ENCODE measurements at places on chromosomes 3 and 15.

- no peak for DNase-seq
These were observed 93.0 kb upstream of the HES1 start for GRCh38 chr3:194042927-194043326.

GRCh38 chr15:57867970-57868798 lies 161.7 kb downstream of the POLR2M start:
- DNase-seq: no peak

GRCh38 chr15:40128766-40129660 lies 20.3 kb upstream of the BMF start:
- DNase-seq: peak; percentile 52

DNA sequence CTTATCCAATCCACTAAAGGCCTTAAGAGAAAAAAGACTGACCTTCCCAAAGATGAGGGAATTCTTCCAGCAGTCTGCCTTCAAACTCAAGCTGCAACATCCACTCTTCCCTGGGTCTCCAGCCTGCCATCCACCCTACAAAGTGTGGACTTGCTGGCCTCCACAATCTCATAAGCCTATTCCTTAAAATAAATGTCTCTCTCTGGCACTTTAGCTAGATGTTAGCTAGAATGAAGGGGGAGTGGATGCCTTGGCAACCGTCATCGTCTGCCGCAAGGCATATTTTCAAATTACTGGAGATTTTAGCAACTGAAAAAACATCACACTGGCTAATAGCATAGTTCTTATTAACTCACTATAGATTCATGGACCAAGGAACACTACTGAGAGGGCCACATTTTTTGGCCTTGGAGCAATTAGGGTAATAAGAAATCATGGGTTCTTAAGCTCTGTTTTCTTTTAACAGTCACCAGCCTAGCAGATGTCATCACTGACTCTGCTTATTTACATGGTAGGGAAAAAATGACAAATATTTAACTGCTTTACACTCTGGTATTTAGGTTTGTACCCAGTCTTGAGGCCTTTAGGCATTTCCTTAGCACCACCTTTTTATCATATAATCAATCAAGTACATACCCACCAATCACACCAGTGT lies 245.3 kb downstream of the MYRIP start:
- DNase-seq: no peak

DNA sequence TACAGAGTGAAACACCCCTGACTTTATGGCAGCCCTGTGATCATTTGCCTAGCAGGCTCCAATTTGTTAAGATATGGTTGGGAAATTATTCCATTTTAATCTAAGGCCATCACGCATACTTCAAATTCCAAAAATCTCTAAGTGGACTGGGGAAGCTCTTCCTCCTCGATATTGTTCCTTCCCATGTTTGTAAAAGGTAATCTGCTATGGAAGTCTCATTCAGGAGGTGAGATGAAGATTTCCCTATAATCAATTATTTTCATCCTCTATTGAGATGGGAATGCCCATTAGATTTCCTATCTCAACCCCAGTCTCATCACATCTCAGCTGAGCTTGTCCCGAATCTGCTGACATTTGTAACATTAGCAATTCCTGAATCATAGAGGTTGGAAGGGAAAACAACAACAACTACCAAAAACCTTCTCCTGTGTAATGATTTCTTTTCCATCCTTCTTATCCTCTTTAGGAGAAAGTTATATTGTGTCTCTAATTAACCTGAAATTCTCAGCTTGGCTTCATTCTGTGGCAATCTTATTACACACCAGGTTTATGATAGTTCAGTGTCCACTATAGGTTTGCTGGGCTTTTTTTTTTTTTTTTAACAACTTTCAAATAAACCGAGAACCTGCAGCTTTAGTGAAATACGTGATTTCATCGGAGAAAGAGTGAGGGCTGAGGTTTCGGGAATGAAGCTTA lies 2.2 kb upstream of the NR2F2 start:
- no peak for DNase-seq

DNA sequence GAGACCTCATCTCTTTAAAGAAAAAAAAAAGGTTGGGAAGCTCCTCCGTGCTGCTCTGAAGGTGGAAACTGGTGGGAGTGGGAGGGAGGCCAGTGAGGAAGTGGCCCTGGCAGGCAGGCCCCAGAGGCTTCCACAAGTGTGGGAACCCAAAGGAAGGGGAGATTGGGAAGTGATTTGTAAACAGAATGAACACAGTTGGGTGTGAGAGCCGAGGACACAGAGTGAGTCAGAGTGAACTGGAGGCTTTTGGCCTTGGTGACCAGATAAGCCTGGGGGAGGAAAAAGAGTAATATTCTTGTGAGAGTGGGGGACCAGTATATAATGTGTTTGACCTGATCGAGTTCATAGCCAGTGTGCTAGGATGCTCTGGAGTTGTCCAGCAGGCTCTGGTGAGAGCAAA lies 23.0 kb downstream of the MKRN2 start:
- DNase-seq: no peak

DNA sequence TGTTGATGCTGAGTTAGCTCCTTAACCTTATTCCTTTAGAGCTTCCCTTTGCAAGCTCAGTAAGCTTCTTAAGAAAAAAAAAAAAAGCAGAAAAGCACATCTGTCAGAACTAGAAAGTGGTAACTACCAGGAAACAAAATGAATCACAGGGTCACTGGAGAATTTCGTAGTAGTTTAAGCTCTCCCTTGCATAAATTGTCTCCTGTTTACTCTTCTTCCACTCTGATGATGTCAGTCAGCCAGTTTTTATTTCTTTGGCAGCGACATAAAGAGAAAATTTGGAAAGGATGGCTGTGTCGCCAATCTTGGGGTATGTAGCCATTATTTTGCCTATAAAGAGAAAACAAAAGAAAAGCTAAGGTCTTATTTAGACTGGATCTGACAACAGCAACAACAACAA lies 3.2 kb upstream of the GABRR3 start:
- no peak for DNase-seq

GRCh38 chr15:101505610-101506337 lies 16.3 kb upstream of the PCSK6 start:
- no peak for DNase-seq

- no peak for DNase-seq
These were observed 29.4 kb upstream of the LDHAL6B start for GRCh38 chr15:59177317-59177660.

DNA sequence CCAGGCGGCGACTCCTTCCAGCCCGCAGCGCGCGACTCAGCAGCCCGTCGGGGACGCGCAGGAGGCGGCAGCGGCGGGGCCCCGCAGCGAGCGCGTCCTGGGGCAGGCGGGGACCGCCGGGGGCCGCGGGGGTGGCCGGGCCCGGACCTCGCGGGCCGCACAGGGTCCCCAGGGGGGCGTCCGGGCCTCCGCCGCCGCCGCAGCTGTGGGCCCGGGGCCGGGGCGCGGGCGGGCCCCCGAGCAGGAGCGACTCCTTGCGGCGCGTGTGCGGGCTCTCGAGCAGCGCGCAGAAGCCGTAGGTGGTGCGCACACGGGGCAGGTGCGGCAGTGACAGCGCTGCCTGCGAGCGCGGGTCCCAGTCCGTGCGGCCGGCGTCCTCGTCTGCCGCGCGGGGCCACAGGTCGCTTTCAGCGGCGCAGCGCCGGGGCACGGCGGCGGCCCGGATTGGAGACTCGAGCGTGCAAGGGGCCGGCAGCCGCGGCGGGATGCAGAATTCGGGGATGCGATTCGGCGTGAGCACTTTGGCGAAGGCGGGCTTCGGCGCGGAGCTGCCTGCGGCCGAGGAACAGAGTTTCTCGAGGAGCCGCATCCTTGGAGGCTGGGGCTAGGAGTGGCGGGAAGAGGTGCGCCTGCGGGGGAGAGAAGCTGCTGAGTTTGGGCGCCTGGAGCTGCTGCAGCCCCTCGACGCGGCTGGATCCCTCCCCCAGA lies 535 bp downstream of the C2CD4B start:
- no peak for DNase-seq

- no peak for DNase-seq
These were observed 54.7 kb upstream of the CA12 start for GRCh38 chr15:63436341-63436740.

DNA sequence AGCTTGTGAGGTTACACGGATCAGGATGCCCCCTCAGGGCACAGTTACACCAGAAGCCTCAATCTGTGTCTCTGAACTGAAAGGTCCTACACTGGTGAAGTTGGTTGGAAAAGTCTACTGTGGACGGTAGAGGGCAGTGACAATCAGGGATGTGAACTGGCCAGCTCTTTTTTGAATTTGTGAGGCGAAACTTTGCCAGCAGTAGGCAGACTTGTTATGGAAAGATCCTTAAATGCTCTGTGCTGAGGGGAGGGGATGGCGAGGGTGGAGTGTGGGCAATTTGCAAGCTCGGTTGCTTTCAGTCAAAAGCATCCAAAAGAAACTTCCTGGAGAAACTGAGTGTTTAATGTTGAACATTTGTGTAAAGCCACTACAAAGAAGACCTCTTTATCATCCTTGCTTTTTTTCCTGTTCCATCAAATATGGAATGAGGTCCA lies 127.4 kb upstream of the ABHD17C start:
- DNase-seq: peak; percentile 29

DNA sequence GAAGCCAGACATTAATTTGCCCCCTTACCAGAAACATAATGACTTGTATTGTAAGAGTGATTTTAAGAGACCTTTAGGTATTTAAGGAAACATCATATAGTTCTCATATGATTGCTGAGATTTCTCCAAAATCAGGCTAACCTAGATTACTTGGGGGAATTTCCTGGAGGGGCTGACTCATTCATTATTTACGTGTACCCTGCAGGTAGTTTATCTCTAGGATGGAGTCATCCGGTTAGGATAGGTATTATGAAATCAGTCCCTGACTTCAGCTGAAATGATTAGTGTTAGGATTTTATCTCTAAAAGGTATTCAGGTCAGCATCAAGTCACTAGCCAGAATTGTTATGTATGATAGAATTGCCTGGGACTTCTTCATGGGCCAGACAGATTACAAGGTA lies 97.5 kb downstream of the TCF12 start:
- no peak for DNase-seq

- DNase-seq: no peak
These were observed 5.4 kb downstream of the ACOX2 start for GRCh38 chr3:58531555-58531954.

GRCh38 chr3:122366379-122366749 lies 16.7 kb downstream of the MIX23 start:
- DNase-seq: no peak

DNA sequence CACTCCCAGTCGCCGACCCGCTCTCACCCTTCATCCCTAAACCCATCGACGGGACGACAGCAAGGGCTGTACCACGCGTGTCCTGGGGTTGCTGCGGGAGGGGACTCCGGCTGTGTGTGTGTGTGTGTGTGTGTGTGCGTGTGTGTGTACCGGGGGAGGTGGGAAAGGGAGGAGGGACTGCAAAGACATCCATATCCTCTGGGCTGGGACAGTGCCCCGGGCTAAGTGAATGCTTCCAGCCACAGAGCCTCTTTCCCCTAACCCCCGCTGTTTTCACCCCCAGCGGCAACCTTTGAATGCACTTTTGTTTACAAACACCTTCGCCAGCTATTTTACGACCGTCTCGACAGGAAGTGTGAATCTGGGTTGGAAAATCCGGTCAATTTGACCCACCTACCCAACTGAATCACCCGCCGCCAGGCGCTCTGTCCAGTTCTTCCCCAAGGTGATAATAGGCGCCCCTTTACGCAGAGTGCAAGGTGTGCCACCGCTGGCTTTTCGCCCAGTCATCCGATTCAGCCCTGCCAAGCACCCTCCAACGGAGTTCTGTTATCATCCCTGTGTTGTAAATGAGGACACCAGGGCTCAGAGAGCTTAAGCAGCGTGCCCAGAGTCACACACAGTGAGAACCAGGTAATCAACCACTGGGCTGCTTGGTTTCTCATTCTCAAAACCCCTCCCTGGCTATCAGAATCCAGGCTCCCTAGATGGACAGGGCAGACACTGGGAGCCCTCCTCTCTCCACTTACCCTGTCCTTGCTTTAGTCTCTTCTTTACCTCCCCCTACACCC lies 739 bp upstream of the AMOTL2 start:
- DNase-seq: no peak

- no peak for DNase-seq
These were observed 34.9 kb upstream of the LINGO1 start for GRCh38 chr15:77667338-77668234.

GRCh38 chr3:123414973-123415775 lies 33.7 kb downstream of the ADCY5 start:
- no peak for DNase-seq

DNA sequence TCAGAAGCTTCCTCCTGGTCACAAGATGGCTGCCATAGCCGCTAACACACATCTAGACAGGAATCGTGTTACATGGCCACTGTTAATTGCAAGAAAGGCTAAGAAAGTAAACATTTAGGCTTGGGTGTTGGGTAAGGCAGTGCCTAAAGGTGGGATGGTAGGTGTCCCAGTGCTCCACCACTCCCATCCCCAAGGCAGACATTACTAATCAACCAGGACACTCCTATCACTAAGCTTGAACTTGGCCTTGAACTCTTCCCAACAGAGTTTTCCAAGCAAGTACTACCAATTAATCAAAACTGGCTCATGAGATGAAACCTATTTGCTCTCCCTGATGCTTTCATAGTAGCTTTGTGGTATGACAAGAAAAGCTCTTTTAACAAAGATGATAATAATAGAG lies 37.9 kb upstream of the C3orf80 start:
- no peak for DNase-seq

GRCh38 chr15:90787881-90788280 lies 70.7 kb downstream of the BLM start:
- DNase-seq: no peak

GRCh38 chr3:33883951-33884561 lies 85.6 kb downstream of the PDCD6IP start:
- no peak for DNase-seq

- DNase-seq: no peak
These were observed 28.7 kb downstream of the RPSA start for GRCh38 chr3:39435006-39435748.

GRCh38 chr3:196868297-196868661 lies 559 bp downstream of the SENP5 start:
- peak; percentile 4 for DNase-seq

DNA sequence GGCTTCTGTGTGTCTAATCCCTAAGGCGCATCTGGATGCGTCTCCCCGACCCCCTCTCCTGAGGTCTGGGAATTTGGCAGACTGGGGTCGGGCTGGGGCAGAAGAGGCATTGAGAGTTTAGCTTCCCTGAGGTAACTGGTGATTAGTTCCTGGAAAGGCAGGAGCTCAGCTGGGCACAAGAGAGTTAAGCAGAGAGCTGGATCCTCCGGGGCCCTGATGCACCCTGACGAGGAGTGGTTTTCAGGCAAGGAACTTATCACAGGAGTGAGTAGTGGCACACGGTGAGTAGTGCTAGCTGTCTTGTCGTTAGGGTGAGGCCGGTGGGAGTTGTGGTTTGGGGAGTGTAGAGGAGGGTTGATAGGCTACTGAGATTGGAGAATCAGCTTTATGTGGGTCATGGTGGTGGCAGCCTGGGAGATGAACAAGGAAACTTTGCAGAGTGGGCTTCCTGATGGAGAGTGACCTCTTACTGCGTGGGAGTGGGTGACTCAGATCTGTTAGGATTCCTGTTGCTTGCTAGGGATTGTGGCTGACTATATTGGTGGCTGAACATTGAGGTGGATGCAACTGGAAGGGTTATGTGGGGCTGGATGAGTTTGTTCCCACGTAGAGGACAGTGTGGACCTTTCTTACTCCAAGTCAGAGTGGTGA lies 897 bp downstream of the RAD54L2 start:
- no peak for DNase-seq
